GM23248 (cell line): ENCODE measurements at places on chromosomes 1 and 21. TPM values are rescaled to one million over a fixed set of nuclear protein-coding genes. Genes with fewer than 3 reads are reported as not detected.

The WLS gene
- polyA plus RNA-seq, result 33.0 and 36.4 TPM in 2 replicates

The SPRR1B gene
- not detected in 2 replicates for polyA plus RNA-seq

The ELAPOR1 gene
- 0.56 and 1.2 TPM in 2 replicates for polyA plus RNA-seq

The STXBP3 gene
- polyA plus RNA-seq, result 43.7 and 46.4 TPM in 2 replicates

The C1QC gene
- not detected in 2 replicates for polyA plus RNA-seq

The OR2T6 gene
- polyA plus RNA-seq, result not detected in 2 replicates

The GJA9 gene
- polyA plus RNA-seq, result not detected in 2 replicates

The C1orf105 gene
- not detected in 2 replicates for polyA plus RNA-seq

The RAB25 gene
- not detected in 2 replicates for polyA plus RNA-seq

The FMN2 gene
- 72.8 and 78.2 TPM in 2 replicates for polyA plus RNA-seq

The NSUN4 gene
- polyA plus RNA-seq, result 11.4 and 14.9 TPM in 2 replicates

The KCNH1 gene
- 0.71 and 0.77 TPM in 2 replicates for polyA plus RNA-seq

The HAO2 gene
- polyA plus RNA-seq, result not detected in 2 replicates

The S100A8 gene
- polyA plus RNA-seq, result not detected in 2 replicates

The ELF3 gene
- polyA plus RNA-seq, result not detected in 2 replicates

The JAM2 gene
- polyA plus RNA-seq, result 1.9 TPM in 2 replicates

The PHC2 gene
- polyA plus RNA-seq, result 15.1 and 15.4 TPM in 2 replicates

The ASTN1 gene
- polyA plus RNA-seq, result not detected in 2 replicates

The NECAP2 gene
- polyA plus RNA-seq, result 102 and 106 TPM in 2 replicates

The SERTAD4 gene
- polyA plus RNA-seq, result 1.0 and 1.7 TPM in 2 replicates

The MSH4 gene
- 0.14 TPM in 1 of 2 replicates, not detected in the other for polyA plus RNA-seq

The THBS3 gene
- 14.9 and 16.6 TPM in 2 replicates for polyA plus RNA-seq

The IGSF21 gene
- polyA plus RNA-seq, result not detected in 2 replicates

The ANGPTL1 gene
- 3.6 and 4.1 TPM in 2 replicates for polyA plus RNA-seq

The NUP210L gene
- polyA plus RNA-seq, result not detected in 2 replicates

The TRIM67 gene
- polyA plus RNA-seq, result not detected in 2 replicates

The GNG4 gene
- polyA plus RNA-seq, result 1.2 and 1.6 TPM in 2 replicates

The OR2L2 gene
- not detected in 2 replicates for polyA plus RNA-seq

The SPRR2B gene
- polyA plus RNA-seq, result not detected in 2 replicates

The SYT11 gene
- polyA plus RNA-seq, result 16.2 and 18.3 TPM in 2 replicates

The TAS1R3 gene
- polyA plus RNA-seq, result 0.24 TPM in 1 of 2 replicates, not detected in the other

The IKBKE gene
- 13.4 and 14.5 TPM in 2 replicates for polyA plus RNA-seq

The MANEAL gene
- 0.23 TPM in 1 of 2 replicates, not detected in the other for polyA plus RNA-seq

The MYBPH gene
- 0.34 and 0.89 TPM in 2 replicates for polyA plus RNA-seq

The ZNF648 gene
- polyA plus RNA-seq, result not detected in 2 replicates

The CD160 gene
- polyA plus RNA-seq, result 0.25 and 0.33 TPM in 2 replicates

The PKLR gene
- polyA plus RNA-seq, result 0.08 TPM in 1 of 2 replicates, not detected in the other

The TUFT1 gene
- polyA plus RNA-seq, result 19.2 and 20.5 TPM in 2 replicates

The FOXD3 gene
- not detected in 2 replicates for polyA plus RNA-seq

The PRAMEF26 gene
- polyA plus RNA-seq, result not detected in 2 replicates

The GPATCH3 gene
- polyA plus RNA-seq, result 9.3 and 10.8 TPM in 2 replicates

The TNFSF4 gene
- 4.2 TPM in 2 replicates for polyA plus RNA-seq

The DAP3 gene
- polyA plus RNA-seq, result 77.8 and 82.2 TPM in 2 replicates

The GATAD2B gene
- 3.2 and 3.3 TPM in 2 replicates for polyA plus RNA-seq

The CFHR5 gene
- polyA plus RNA-seq, result not detected in 2 replicates

The LMX1A gene
- not detected in 2 replicates for polyA plus RNA-seq

The BECN2 gene
- polyA plus RNA-seq, result not detected in 2 replicates

The ANKRD65 gene
- 0.44 and 0.70 TPM in 2 replicates for polyA plus RNA-seq

The CYP4Z1 gene
- polyA plus RNA-seq, result not detected in 2 replicates

The CCDC185 gene
- polyA plus RNA-seq, result not detected in 2 replicates
